ENCODE measurements at places on chromosomes 11 and 22. TPM values are rescaled to one million over a fixed set of nuclear protein-coding genes. Genes with fewer than 3 reads are reported as not detected.

DNA sequence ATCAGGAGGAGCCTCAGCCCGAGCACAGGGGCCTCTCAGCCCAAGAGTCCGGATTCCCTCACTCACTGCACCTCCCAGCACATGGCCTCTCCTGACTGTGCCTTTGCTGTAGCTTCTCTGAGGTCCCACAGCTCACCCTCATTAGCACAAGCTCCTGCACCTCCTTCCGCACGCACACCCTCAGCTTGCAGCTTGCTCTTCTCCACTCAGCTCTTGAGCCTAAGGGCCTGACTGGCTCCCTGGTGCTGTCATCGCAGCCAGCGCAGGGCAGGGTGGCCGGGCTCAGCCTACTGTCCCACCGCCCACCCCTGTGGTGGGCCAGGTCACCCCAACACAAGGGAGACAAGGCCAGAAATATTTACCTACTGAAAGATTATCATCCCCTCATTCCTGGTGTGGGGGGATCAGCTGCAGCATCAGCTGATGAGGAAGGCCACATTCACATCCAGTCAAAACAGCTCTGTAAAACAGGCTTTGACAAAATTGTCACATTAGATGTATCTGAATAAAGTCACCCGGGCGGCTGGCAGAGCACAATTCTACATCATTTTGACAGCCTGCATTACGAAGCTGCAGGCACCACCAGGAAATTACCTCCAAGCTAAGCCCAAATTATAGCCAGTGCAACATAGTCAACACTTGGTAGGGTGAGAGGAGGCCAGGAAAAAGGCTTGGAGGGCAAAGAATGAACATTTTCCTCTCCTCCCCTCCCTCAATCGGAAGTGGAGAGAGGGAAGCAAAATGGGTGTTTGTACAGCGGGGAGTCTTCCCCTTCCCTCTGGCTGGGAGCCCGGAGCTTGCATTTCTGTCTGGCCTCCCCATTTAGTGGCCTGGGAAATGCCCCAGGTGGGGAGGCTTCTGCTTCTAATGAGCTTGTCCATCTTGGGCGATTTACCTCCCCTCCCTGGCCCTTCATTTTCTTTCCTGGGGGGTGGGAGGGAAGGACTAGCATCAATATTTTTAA, 29.5 kb upstream of the IGSF9B start:
- no peaks in the 10 kb centered on the region for H3K4me1 ChIP-seq
- no peak overlapping the region for H3K27ac ChIP-seq
- H3K4me3 ChIP-seq: no peak overlapping the region
- DNase-seq: no peak
- no peaks in the 10 kb centered on the region for H3K27me3 ChIP-seq

DNA sequence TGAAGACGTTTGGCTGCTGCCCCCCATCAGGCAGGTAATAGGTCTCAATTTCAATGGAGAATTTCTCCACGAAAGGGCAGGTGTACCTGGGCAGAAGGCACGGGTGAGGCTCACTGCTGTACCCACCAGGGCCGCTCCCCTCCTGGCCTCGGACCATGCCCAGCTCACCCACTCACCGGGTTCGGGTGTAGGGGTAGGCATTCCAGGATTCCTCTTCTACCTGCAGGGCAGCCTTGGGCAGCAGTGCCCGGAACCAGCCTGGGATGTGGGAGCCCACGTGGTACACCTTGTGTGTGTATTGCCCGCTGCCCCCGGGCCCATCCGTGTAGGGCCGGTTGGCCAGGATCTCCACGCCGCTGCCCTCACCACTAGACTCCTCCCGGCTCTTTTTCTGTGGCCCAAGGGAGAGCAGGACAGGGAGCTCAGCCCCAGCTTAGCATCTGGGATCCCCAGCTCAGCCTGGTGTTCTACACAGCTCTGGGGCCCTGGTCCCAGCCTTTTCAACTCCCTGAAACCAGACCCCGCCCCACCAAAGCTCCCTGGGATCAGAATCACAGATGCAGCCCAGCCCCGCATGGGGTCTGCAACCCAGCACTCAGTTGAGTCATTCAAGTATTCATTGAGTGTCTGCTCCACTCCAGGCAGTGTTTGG, 2.7 kb downstream of the PITPNM1 start:
- no peak overlapping the region for H3K27ac ChIP-seq
- H3K27me3 ChIP-seq: no peaks in the 10 kb centered on the region
- no peak overlapping the region for H3K4me3 ChIP-seq
- DNase-seq: no peak
- H3K36me3 ChIP-seq: no peaks in the 10 kb centered on the region
- peaks cover 9% of the 10 kb centered on the region for H3K4me1 ChIP-seq

AIFM3 gene
- 1.4 TPM for total RNA-seq

DNA sequence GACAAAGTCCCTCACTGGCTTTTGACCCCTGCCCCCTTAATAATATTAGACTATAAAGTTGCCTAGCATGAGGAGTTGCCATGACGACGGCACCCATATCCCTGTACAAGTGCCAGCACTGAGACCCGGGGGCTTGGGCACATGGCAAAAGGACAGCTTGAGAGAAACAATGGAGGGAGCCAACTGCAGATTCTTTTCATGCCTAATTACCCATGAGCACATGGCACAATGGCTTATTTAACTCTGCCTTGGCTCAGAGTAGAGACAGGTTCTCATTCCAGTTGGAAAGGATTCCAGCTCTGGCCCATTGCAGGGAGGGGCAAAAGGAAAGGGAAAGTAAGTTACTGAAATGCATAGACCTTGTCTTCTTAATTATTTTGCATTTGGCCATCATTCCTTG, 261.2 kb upstream of the UBASH3B start:
- H3K4me3 ChIP-seq: no peak overlapping the region
- H3K36me3 ChIP-seq: no peaks in the 10 kb centered on the region
- H3K27ac ChIP-seq: no peak overlapping the region
- DNase-seq: no peak

DNA sequence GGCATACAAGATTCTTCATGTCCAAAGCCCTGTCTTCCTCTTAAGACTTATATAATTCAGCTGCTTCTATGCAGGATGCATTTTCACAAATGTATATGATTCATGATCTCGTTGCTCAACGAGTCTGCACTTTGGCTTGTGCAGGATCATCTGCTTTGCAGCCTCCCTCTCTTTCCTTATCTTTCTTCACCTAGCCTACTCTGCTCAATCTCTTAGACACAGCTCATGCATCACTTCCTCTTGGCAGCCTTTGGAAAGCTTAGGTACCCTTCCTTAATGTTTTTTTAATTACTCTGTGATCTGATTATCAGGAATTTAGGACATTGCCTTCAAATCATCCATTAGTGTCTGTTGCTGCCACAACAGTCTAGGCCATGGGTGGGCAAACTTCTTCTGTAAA, 673.8 kb downstream of the NELL1 start:
- no peak overlapping the region for H3K4me3 ChIP-seq
- no peaks in the 10 kb centered on the region for H3K4me1 ChIP-seq
- no peak for DNase-seq
- H3K36me3 ChIP-seq: no peaks in the 10 kb centered on the region
- no peak overlapping the region for H3K27ac ChIP-seq

DNA sequence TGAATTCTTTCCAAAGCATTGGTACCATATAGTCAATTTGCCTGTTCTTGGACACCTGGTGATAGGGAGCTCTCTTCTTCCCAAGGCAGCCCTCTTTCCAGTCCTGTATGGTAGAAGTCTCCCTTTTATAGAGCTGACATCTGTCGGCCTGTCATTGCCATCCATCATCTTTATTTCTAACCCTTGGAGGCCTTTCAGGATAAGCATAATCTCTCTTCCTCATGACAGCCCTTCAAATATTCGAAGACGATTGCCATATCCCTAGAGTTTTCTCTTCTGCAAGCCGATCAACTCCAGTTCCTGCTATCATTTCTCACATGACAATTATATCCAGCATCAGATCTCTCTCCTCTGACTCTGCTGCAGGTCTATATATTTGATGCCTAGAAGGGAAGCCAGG, 32.7 kb upstream of the SYN3 start:
- no peaks in the 10 kb centered on the region for H3K27me3 ChIP-seq
- no peak for DNase-seq
- H3K27ac ChIP-seq: no peak overlapping the region
- H3K4me1 ChIP-seq: no peaks in the 10 kb centered on the region
- no peak overlapping the region for H3K4me3 ChIP-seq

NPAS4 gene
- total RNA-seq: 0.74 TPM

CASP4 gene
- total RNA-seq: 49.8 TPM

GTSE1 gene
- 0.46 TPM for total RNA-seq

DNA sequence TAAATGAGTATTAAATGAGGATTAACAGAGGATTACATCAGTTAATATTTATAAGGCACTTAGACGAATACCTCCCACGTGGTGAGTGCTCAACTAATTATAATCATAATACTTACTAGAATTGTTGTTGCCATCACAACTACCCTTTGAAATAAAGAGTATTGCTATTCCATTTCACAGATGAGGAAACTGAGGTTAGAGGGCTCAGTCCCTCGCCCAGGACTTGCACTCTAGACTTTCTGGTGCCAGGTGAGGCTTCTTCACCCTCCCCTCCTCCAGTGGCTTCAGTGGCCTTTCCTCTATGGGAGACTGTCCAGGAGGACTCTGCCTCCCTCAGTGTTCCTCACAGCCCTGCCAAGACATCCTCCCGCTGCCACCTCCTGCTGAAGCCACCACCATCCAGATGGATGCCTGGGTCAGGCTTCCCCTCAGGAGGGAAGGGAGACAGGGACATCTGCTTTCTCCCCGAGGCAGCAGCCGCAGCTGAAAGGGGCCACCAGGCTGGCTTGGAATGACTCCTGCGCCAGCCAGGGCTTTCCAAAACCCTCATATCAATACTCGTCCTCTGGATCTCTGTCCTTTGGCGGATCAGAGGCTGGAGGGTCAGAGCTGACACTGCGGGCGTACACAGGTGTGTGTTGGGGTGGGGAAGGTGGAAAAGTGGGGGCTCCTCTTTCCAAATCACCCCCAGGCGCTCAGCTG, 580.1 kb downstream of the BUD13 start:
- H3K36me3 ChIP-seq: no peaks in the 10 kb centered on the region
- no peaks in the 10 kb centered on the region for H3K4me1 ChIP-seq
- H3K27ac ChIP-seq: peak overlapping the region; percentile 73
- H3K4me3 ChIP-seq: peak overlapping the region; percentile 50

POU2AF1 gene
- total RNA-seq: 0.74 TPM
